ENCODE measurements at places on chromosomes 11 and 22. TPM values are rescaled to one million over a fixed set of nuclear protein-coding genes. Genes with fewer than 3 reads are reported as not detected.
A peak's percentile ranks its signal among the peaks of the same experiment; 100 is the strongest.

DNA sequence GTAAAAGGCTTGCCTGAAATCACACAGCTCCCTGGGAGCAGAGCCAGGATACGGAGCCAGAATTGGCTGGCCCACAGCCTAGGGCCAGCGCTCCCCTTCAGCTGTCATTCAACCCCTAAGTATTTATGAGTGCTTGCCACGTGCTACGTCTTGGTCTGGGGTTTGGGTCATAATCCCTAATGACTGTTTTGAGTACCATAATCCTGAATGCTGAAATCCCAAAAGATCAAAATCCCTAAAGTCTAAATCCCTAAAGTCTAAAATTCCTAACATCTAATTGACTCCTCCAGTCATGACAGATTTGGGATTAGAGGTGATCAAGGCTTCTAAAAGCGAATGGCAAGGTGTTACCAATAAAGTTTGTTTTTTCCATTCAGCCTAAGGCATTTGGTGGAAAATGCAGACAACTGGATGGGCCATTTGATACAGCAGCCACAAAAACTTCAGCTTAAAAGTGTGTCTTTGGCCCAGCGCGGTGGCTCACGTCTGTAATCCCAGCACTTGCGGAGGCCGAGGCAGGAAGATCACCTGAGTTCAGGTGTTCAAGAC, 59.8 kb upstream of the PRR5 start:
- peak; percentile 18 for DNase-seq

GRCh38 chr11:128709402-128709801, 15.5 kb downstream of the FLI1 start:
- DNase-seq: no peak

DNA sequence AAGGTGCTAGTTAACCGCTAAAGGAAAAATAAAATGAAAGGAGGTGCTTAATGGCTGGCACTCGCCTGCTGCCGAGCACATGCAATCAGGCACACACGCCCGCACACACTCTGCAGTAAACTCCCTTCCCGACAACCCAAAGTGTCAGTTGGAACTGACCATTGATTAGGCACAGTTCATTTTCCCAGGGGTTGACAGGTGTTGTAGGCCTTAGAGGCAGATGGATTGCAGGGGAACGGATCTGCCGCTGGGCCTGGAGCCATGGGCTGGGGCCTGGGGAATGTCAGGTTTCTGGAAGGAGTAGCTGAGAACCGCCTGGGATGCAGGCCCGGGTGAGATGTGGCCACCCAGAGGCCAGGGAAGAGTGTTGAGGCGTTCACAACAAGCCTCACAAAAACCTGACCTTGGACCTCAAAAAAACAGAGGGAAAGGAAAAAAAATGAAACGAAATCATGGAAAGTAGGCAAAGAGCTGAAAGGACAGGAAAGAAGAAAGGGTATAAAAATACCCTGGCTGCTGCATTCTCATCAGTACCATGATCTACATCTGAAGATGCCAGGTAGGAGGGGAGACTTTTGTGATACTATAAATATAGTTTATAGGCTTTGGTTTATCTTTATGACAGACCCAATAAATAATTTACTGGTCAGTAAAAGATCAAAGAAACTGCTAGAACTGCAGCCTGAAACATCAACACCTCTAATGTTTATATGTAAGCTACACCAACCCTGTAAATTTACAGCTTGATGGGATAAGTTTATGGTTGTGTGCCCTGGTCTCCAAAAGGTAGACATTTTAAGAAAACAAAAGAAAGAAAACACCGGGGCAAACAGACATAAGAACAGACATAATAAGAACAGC, 313.4 kb downstream of the BUD13 start:
- DNase-seq: no peak

DNA sequence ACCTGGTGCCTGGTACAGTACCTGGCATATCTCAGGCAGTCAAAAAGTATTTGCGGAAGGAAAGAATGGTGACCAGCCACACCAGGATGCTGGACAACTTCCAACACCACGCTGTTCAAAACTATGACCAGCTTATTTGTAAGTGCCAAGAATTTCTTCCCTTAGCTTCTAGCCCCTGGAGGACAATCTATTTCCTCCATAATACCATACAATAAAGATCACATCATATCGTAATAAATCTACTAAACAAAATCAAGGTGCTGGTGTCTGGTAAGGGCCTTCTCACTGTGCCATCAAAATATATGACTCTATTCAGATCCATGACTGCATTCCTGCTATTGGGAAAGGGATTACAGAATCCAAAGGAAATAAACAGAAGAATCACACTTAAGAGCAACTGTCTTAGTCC, 51.5 kb downstream of the ALG9 start:
- no peak for DNase-seq

DNA sequence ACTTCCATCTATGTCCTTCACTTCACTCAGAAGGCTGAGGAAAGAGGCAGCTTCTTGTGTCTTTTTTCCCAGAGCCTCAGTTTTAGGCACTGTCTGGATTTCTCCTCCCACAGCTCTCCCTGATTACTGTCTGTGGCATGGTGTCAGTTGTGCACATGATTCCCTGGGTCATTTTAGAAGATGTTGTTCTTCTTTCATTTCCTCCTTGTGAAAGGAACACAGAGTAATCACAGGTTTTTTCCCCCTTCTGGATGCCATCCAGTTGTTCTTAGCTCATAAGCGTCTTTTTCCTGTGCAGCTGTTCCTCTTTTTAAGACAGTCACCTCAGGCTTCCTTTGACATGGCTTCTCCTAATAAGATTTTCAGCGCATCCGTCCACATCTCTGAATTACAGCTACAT, 212.2 kb downstream of the FAM181B start:
- DNase-seq: no peak

GRCh38 chr22:22555596-22555995, 3.5 kb downstream of the PRAME start:
- DNase-seq: no peak

- no peak for DNase-seq
Measured at GRCh38 chr11:44709281-44709562, 17.5 kb upstream of the TSPAN18 start.

DNA sequence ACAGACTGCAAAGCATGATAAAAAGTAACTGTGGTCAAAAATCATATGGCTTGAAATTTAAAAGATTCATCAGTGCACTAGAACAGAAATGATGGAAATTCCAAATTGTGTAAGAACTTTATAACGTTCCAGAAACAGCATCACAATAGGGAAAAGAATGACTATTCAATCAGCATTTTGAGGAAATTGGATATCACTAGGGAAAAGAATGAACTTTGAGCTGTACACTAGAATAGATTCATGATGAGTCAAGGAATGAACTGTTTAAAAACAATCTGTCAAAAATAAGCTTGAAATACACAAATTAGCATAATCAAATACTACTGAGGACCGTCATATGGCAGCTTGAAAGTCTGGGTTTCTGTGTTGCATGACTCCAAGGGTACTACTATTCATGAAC, 20.5 kb upstream of the HEPHL1 start:
- DNase-seq: no peak

- no peak for DNase-seq
Measured at GRCh38 chr22:29328055-29328454, 12.6 kb upstream of the RASL10A start.

- no peak for DNase-seq
Measured at GRCh38 chr11:66287889-66288670, 863 bp downstream of the YIF1A start.

DNA sequence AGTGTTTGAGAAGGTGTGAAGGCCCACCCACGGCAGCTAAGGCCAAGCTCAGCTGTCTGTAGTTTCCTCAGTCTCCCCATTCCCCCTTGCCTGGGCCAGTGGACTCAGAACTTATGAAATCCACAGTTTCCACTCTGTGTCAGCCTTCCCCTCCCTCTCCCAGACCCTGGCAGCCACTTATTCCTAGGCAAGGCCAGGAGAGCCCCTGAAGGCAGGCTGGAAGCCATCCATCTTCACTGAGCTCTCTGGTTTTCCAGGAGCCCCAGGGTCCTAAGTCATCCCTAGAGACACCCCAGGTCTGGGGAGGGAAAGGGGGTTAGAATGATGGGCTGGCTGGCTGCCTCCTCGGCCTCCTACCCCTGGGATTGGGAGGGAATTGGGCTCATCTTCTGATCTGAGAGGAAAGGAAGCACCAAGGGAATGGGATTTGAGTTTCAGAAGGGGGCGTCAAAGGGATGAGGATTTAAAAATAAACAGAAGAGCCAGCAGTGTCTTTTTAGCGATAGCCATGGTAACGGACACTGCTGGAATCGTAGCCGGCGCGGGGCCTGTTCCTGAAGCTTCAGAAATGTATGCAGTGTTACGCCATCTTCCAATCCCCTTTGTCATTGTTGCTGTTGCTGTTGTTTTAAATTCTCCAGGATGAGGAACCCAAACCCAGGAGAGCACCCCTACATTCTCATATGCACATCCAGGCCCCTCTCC, 561.1 kb upstream of the CADM1 start:
- DNase-seq: no peak

DNA sequence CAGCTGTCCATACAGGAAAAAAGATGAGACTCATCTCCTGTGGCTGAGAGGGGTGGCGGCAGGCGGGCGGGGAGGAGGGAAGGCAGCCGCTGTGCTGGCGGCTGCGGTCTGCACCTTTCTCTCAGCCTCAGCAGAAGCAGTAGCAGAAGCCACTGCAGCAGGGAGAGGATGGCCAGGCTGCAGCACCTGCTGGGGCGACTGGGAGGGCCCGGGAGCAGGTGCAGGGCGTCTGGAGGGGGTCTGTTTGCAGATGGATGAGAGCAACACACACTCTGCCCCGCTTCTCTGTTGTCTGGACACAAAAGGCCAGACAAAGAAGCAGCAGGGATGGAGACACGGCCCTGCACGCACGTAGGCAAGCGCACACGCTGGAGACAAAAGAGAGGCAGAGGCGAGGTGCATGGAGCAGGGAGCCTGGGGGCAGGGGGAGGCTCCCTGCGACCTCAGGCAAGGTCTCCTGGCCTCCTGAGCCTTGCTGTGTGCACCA, 9.3 kb upstream of the MIAT start:
- no peak for DNase-seq

- DNase-seq: no peak
Measured at GRCh38 chr11:48182860-48183526, 33.6 kb upstream of the OR4B1 start.

- no peak for DNase-seq
Measured at GRCh38 chr22:48197189-48197690, 1434.8 kb downstream of the TBC1D22A start.

DNA sequence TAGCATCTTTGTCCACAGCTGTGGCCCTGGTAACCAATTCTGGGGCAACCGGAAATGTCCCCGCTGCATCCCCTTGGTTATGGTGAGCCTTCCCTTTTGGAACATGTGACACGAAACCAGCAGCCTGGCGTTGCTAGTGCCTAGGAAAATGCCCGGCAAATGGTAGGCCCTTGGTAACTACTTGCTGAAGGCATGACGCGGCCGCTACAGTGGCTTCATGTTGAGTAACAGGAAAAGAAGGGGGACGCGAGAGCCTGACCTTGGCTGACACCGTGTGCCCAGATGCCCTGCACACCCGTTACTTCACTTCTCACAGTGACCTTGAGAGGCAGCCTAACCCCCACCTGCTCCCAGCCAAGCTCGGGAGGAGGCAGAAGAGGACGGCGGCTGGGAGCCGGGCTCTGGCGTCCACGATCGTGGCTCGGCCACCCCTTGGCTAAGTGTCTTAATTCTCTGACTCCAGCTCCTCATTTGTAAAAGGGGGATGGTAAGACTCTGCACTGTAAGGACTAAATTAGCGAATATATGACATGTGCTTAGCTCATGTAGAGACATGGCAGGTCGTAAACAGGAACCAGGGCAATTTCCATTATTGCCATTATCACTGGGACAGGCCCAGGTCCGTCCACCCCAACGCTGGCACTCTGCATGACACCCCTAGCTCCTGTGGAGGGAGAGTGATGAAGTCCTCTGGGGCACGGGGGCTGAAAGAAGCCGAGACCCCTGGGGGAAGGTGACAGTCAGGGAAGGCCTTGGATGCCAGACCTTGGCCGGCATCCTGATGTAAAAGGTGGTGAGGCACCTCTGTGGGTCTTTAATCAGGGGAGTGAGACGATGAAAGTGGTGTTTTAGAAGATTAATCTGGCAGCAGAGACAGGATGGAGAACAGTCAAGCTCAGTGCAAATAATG, 18.9 kb downstream of the IFT27 start:
- DNase-seq: peak; percentile 16

DNA sequence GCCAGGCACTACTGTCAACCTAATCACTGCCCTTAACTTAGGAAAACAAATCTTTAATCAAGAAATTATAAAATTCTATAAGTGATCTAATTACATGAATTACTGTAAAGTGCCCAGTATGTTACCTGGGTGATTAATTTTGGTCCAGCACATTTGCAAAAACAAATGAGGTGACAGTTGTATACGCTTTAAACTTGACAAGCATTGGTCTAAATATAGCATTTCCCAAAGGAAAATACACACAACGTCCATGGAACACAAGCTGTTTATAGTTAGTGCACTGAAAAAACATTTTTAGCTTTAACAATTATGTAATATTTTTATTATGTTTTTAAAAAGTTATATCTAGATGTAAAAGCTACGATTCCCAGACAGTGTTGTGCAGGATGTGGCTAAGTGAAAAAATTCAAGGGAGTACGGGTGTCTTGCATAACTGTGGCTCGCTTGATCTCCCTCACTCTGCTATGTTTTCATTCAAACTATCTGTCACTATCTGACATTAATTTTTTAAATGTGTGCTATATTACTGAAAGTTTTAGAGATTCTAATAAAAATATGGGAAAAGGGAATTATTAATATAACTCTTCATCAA, 38.8 kb downstream of the PGR start:
- no peak for DNase-seq

- DNase-seq: no peak
Measured at GRCh38 chr11:101296896-101297295, 167.3 kb upstream of the PGR start.

The RAC2 gene
- total RNA-seq: 111 TPM

The C11orf65 gene
- total RNA-seq: 1.3 TPM

The EMID1 gene
- 8.2 TPM for total RNA-seq

The FGF19 gene
- total RNA-seq: not detected

The OSBP2 gene
- total RNA-seq: 3.1 TPM

The SCGB1C1 gene
- not detected for total RNA-seq

The ACTN3 gene
- 0.24 TPM for total RNA-seq

The HOATZ gene
- total RNA-seq: 15.0 TPM

The RFPL3 gene
- not detected for total RNA-seq
